Gastroesophageal sphincter (tissue), 4 donors: ENCODE measurements at places on chromosomes 12 and 14. TPM values are rescaled to one million over a fixed set of nuclear protein-coding genes. Genes with fewer than 3 reads are reported as not detected.

FGF23 gene
- total RNA-seq: not detected

DNA sequence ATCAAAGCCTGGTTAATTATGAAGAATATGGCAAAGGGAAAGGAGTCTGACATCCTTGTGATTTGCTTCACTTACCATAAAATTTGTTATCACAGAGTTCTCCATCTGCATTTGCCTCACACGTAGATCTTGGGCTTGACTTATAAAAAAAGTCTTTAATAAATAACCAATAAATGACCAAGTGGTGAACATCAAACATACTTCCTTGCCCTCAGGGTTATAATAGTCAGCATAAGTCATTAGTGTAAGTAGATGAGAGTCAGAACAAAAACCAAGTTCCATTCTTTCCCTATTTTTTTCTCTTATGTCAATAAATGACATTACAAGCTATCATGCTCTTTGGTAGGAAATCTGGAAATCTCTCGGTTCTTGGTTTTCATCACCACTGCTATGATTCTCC lies 635.4 kb upstream of the ATXN7L3B start:
- no peak for ATAC-seq

DNA sequence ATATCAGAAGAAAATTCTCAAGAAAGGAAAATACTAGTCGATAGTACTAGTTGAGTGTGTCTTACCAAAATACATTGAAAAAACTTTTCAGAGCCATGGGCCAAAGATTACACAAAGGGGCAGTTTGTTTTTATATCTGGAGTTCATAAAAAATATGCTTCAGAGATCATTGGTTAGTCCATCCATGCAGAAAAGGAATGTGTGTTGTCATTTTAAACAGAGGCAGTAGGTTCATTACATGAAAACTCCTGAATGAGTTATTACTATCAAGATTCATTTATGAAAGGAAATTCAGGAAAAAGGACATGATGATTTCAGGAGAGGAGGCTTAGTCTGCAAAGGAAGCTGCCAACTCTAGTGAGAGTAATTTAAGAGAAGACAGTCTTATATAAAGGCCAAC lies 354.8 kb downstream of the AEBP2 start:
- no peak for ATAC-seq

DNA sequence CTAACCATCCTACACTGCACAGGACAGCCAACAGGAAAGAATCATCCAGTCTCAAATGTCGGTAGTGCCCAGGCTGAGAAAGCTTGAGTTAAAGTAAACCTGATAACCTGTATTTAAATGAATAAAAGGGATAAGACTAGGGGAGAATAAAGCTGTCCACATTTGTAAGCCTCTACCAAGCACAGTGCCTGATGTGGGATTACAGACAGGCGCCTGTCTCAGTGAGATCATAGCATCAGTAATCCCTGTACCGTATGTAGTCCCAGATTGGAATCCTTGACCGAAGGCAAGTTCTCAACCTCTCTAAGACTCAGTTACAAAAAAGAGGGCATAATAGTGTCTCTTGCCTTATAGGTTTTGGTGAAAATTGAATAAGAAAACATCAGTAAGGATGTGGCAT lies 59.9 kb downstream of the BICD1 start:
- no peak for ATAC-seq

GRCh38 chr12:96386794-96387193 lies 13.4 kb downstream of the CDK17 start:
- no peak for ATAC-seq

GRCh38 chr12:25184132-25184531 lies 10.8 kb downstream of the DNAI7 start:
- no peak for ATAC-seq
